NCI-H345 (cell line): ENCODE measurements at places on chromosomes 13 and 19.

- no peak for DNase-seq
Measured at GRCh38 chr13:20505405-20506366, 20.0 kb downstream of the CRYL1 start.

DNA sequence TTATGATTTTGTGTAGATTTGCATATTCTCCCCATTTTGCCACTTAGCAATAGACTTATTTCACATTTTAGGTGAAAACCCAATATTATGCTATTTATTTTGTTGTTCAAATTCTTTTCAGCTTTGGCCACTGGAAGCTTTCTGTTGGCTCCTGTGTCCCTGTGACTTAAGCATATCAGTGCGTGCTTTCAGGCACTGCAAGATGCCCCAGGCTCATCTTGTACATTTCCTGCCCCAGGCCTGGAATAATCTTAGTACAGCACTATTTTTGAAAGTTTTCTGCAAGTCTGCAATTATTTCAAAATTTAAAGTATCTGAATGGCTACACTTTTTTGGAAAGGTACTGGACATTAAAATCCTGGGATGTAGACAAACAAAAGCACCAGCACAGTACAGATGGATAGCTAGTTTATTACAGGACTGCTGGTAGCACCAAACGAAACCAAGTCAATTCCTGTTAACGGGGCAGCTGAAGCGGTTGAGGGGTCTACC is 3.5 kb upstream of the CCNP start:
- DNase-seq = no peak

DNA sequence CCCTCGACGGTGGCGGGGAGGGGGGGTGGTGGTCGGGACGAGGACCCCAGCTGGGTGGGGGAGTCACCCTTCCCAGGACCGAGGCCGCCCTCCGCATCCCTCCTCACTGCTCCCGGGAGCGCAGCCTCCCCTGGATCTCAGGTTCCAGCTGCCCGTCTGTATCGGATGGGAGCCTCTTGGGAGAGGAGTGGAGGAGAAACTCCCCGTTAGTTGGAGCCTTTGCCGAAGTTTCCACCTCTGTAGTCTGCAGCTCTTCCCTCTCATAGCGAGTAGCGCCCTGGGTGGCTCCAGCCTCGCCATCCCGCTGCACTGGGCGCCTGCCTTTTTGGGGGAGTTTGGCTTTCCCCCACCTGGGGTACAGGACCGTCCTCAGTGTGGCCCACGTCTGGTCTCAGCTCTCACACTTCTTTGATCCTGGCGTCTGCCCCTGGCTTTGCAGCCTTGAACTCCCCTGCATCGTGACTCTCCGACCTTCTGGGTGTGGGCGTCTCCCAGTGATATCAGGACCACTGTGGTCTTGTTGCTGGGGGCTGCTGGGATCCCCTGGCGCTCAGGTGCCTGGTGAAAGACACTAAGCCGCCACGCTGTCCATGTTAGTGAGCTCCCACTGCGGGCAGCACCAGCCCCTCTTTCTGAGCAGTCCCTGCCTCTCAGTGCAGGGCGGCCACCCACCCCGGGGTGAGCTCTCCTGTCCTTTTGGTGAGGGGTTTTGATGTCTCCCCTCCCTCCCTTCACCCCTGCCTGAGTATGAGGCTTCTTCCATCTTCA is 1.1 kb downstream of the CNOT3 start:
- no peak for DNase-seq

DNA sequence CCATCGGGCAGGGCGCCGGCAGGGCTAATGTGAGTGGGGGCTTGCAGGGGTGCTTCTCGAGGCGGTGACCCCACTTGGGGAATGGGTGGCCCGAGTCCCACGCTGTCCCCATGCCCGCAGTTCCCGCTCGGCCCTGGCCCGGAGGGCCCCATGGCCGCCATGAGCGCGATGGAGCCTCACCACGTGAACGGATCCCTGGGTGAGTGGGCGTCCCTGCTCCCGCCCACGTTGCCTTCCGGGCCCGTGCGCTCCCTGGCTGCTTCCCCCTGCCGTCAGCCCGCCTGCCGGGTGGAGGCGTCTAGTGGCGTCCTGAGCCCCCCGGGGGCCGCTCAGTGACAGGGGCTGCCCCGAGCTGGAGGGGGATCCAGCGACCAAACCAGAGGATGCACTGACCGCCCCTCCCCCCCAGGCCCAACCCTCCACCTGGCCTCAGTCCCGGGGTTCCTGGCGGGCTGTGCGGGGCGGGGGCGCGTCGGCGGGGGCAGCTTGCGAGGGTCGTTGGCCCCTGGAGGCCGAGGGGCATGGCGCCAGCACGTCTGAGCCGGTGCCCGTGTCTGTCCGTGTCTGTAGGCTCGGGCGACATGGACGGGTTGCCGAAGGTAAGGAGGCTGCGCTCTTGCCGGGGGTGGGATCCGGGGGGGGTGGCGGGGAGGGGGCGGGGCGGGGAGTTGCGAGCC is 4.8 kb downstream of the ISYNA1 start:
- DNase-seq = no peak

GRCh38 chr13:41622432-41623429 is 165.4 kb downstream of the RGCC start:
- no peak for DNase-seq

- no peak for DNase-seq
Measured at GRCh38 chr13:20340136-20340758, 108.1 kb upstream of the GJB6 start.

GRCh38 chr13:74274916-74275315 is 140.7 kb upstream of the KLF12 start:
- no peak for DNase-seq

DNA sequence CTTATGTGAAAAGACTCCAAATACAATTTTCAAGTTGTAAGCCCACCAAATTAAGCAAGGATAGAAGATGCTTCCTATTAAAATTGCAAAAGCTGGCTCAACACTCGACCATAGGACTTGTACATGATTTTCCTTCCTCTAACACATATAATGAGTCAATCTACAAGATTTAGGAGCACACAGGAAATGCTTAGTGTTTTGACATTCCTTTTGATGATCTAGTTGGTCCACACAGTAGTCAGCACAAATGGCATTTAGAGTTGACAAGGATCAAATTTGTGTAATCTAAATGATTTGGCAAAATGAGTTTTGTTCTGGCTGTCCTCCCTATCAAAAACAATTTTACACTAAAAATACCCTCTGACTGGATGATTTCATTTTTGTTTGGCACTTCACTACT is 340.2 kb downstream of the DIAPH3 start:
- DNase-seq = no peak

DNA sequence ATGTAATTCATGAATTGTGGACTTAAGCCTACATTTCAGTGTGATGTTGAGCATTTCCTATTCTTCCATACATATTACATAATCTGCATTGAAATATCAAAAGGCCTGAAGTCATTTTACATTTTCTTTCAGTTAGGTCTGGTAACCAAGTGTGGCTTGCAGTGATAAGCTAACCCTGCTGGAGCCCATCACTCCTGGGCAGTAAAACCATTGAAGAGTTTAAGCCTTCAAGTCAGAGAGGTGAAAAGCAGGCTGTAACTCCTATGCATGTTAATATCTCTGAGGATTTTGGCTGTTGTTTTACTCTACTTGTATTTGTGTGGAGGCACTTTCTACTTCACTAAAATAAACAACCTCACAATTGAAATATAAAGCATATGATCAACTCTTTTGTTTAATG is 248.8 kb downstream of the SLITRK5 start:
- DNase-seq = no peak

GRCh38 chr19:48481846-48482639 is 12.9 kb downstream of the CYTH2 start:
- no peak for DNase-seq

DNA sequence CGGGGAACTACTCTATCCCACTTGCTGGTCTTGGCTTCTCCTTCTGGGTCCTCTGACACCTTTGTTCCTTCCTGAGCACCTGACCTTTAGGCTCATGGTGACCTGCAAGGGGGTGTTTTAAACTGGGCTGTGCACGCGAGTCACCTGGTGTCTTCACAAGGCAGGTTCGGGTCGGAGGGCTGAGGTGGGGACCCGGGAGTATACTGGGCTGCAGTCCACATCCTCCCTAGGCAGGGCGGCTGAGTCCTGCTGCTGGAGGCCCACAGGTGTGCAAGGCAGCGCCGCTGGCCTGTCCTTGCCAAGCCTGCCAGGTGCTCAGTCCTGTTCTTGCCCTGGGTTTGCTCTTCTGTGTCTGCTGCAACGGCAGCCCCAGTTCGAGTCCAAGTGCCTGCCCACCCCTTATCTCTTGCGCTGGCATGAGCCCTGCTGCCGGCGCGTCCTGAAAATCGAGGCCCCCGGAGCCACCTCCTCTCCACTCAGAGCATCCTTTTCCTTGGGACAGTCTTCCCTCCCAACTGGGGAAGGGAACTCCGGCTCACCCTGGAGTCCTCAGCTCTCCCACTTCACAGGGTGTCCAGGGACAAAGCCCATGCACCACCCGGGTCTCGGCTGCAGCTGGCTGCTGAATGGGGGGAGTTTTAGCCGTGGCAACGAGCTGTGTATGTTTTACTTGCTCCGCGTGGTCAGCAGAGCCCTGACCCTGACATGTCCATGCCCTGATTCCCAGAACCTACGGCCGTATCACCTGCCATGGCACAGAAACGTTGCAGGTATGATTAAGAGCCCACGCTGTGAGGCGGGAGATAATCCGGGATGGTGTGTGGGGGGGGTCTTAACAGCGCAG is 193.5 kb downstream of the TEX29 start:
- no peak for DNase-seq

GRCh38 chr13:32092496-32092895 is 60.9 kb downstream of the FRY start:
- no peak for DNase-seq

- DNase-seq = no peak
Measured at GRCh38 chr19:38723606-38723965, 20.7 kb downstream of the CAPN12 start.

- DNase-seq = no peak
Measured at GRCh38 chr13:107999751-108000150, 215.6 kb downstream of the LIG4 start.

DNA sequence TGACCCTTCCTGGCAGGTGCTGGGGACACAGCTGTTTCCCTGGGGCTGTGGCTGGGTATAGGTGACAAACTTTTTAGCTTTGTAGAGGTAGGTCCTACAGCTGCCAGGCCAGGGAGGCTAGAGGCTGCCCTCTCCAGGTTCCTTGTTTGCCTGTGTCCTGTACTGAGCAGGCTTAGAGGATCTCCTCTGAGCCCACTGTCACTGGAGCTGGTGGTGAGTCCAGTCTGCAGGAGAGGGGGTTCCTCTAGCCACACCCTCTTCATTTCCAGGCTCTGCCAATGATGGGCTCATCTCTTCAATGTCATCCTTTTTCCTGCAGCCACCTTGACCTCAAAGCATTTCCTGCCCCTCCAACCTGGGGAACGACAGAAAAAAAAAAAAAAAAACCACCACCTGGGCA is 12.6 kb upstream of the RAB11B start:
- no peak for DNase-seq

DNA sequence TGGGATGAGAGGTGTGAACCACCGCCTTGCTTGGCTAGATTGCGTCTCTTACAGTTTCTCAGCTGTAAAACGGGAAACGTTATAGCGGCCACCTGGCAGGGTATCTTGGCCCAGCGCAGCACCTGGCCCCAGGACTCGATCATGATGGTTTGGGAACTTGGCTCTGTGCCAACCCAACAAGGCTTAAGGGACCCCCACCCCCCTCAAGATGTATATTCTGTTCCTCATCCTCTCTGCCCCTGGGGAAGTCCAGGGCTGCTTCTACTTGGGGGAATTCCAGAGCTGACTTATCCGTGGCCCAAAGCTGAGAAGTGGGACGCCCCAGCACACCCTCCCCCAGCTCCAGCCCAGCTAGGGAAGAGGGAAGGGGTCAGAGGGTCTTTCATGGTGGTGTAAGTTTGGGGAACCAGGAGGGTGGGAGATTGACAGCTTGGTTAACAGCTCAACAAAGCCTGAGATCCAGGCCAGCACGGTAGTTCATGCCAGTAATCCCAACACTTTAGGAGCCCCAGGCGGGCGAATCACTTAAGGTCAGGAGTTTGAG is 695 bp downstream of the ICAM1 start:
- no peak for DNase-seq

GRCh38 chr13:111382411-111382810 is 62.0 kb downstream of the TEX29 start:
- DNase-seq = no peak

DNA sequence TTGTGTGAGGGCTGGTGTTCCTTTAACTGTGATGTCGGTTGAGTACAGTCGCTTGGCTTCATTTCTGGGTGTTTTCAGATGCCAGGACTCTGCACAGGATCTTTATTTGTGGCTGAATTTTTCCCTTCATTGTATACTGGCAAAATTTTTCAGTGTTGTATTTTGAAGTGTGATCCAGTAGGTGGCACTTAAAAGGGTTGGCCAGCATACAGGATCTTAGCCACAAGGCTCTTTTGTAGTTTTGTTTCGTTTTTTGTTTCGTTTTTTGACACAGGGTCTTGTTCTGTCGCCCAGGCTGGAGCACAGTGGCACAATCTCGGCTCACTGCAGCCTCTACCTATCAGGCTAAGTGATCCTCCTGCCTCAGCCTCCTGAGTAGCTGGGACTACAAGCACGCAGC is 8.7 kb downstream of the FCAR start:
- DNase-seq = no peak

- peak; percentile 15 for DNase-seq
Measured at GRCh38 chr13:26989957-26990713, 181.5 kb downstream of the USP12 start.
